Left ventricle myocardium inferior (tissue), 1 donor: ENCODE measurements at places on chromosomes 12 and 14.
A peak's percentile ranks its signal among the peaks of the same experiment; 100 is the strongest.

GRCh38 chr14:90544566-90544965 is 147.7 kb downstream of the CALM1 start:
- peak overlapping the region; percentile 93 for H3K27ac ChIP-seq
- H3K27me3 ChIP-seq = no peaks in the 10 kb centered on the region
- peaks cover 42% of the 10 kb centered on the region for H3K4me1 ChIP-seq
- peaks cover 17% of the 10 kb centered on the region for H3K36me3 ChIP-seq
- no peak for DNase-seq

DNA sequence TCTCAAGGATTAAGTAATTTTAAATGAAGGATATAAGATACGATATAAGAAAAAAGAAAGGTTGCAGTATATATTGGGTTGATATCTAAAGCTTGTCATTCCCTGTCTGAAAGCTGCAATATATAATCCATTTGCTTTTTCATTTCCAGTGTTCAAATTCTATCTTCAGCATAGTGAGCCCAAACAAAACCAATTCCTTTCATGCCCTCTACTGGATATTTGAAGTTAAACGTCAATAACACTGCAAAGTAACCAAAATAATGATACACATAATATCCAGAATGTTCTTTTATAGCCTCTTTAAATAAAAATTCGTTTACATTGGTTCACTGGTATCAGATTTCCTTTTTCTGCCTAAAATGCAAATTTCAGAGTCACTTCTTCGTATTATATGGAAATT is 64.5 kb upstream of the DAAM1 start:
- no peak overlapping the region for H3K4me3 ChIP-seq
- no peaks in the 10 kb centered on the region for H3K36me3 ChIP-seq
- no peak overlapping the region for H3K27ac ChIP-seq
- H3K4me1 ChIP-seq = peaks cover 5% of the 10 kb centered on the region

DNA sequence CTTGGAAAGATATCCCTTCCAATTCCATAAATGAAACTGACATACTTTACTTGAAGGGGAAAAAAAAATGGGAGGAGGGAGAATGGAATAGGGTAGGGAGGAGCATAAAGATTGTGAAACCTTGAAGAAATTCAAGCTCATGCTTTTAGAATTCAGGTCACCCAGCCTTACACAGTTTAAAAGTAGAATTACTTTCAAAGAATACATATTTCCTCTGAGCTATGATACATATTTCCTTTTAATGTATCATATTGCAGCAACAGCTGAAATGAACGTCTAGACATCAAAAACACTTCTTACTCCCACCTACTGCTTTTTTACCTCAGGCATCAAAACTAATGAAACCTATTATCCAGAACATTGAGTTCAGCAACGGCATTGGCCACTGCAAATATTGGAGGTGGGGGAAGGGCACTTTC is 156.0 kb downstream of the MED13L start:
- no peak overlapping the region for H3K4me3 ChIP-seq
- no peaks in the 10 kb centered on the region for H3K36me3 ChIP-seq
- no peak for DNase-seq
- no peaks in the 10 kb centered on the region for H3K27me3 ChIP-seq
- peaks cover 57% of the 10 kb centered on the region for H3K4me1 ChIP-seq

DNA sequence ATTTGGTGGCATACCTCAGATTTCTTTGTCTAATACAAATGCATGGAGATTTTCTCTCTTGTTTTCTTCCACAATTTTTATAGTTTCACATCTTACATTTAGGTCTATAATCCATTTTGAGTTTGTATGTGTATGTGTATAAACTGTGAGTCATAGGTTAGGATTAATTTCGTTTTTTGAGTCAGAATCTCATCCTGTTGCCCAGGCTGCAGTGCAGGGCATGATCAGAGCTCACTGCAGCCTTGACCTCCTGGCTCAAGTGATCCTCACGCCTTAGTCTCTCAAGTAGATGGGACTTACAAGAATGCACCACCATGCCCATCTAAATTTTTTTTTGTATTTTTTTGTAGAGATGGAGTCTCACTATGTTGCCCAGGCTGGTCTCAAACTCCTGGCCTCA is 71.6 kb downstream of the OTOGL start:
- H3K36me3 ChIP-seq = no peaks in the 10 kb centered on the region
- no peak overlapping the region for H3K27ac ChIP-seq
- no peaks in the 10 kb centered on the region for H3K27me3 ChIP-seq
- no peak for DNase-seq

DNA sequence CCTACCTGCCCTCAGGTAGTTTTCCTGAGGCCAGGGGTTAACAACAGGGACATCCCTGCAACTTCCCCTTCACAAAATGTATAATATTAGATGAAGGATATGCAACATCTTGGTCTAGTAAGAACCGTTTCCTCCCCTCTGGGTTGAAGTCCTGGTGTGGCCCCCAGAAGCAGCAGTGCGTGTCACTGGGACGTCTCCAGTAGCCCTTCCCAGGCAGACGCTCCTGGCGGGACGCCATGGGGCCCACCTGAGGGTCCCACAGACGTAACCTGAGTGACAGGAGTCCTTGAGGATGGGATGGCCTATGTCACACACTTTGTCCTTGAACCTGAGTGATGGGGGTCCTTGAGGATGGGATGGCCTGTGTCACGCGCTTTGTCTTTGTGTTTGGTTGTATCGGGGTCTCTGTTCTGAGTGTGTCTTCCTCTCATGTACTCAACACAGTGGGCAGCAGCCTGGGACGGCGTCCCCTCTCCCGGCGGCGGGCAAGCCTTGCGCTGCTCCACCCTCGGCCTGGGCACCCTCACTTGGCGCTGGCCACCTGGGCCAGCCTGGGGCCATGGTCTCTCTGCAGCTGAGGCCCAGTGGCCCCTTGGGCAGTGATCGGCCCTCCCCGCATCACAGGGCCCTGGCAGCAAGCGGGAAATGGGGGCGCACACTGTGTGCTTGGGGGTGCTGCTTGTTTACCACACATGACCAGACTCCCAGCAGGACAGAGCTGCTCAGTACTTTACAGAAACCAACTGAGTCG is 14.3 kb upstream of the AMN start:
- H3K4me1 ChIP-seq = no peaks in the 10 kb centered on the region
- H3K27me3 ChIP-seq = no peaks in the 10 kb centered on the region
- no peak overlapping the region for H3K4me3 ChIP-seq
- H3K36me3 ChIP-seq = peaks cover 30% of the 10 kb centered on the region

GRCh38 chr14:50403419-50403818 is 6.7 kb upstream of the CDKL1 start:
- peaks cover 15% of the 10 kb centered on the region for H3K4me1 ChIP-seq
- H3K27me3 ChIP-seq = no peaks in the 10 kb centered on the region
- no peak overlapping the region for H3K4me3 ChIP-seq

GRCh38 chr12:9669534-9669933 is at the start of gene CLEC2D:
Gene CLEC2D (plus strand): TSS chr12:9669713. CDS start chr12:9669735, 22 bp downstream.
- H3K27ac ChIP-seq = no peak within 1 kb of the TSS
- H3K4me1 ChIP-seq = peaks cover 24% of the 10 kb centered on the region
- H3K36me3 ChIP-seq = peaks cover 16% of the 10 kb centered on the region
- no peaks in the 10 kb centered on the region for H3K27me3 ChIP-seq

DNA sequence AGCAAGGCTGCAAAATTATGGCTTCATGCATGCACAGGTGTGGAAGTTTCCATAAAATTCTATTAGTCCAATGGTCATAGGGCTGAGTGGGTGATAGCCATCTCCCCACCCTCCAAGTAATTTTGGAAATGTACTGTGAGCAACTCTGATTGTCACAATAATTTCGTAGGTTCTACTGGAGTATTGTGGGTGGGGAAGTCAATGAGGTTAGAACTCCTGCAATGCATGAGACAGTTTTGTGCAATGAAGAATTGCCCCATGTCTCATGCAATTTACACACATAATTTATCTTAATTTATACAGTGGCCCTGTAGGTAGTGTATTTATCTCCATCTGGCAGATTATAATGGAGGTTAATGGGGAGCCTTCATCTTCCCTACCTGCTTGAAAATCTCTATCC is 20.5 kb downstream of the IFNG start:
- H3K36me3 ChIP-seq = no peaks in the 10 kb centered on the region
- no peaks in the 10 kb centered on the region for H3K4me1 ChIP-seq
- no peak for DNase-seq
- no peak overlapping the region for H3K27ac ChIP-seq

- peaks cover 85% of the 10 kb centered on the region for H3K4me1 ChIP-seq
- H3K4me3 ChIP-seq = peak overlapping the region; percentile 67
- H3K27me3 ChIP-seq = no peaks in the 10 kb centered on the region
Observed at GRCh38 chr14:93970585-93970964, 5.8 kb downstream of the ASB2 start.

- peak; percentile 73 for DNase-seq
- H3K27me3 ChIP-seq = no peaks in the 10 kb centered on the region
- H3K36me3 ChIP-seq = no peaks in the 10 kb centered on the region
- no peak overlapping the region for H3K4me3 ChIP-seq
- H3K4me1 ChIP-seq = peaks cover 99% of the 10 kb centered on the region
Observed at GRCh38 chr14:69685716-69686115, 74.3 kb downstream of the SUSD6 start.

DNA sequence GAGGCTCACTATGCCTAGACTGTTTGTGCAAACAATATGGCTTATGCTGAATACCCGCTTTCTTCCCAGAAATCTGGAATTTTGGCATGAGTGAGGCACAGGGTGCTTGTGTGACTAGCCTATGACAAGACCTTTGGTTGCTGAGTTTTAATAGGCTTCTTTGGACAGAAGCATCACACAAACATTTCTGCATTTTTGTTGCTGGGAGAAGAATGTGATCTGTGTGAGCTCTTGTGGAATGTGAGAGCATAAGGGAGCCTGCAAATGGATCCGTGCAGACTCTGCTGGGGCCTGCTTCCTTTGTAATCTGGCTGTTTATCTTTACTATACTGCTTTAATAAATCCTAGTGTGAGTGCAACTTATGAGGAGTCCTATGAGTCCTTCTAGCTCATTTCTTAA is 83.0 kb upstream of the ZDHHC17 start:
- H3K36me3 ChIP-seq = no peaks in the 10 kb centered on the region
- DNase-seq = no peak
- H3K4me1 ChIP-seq = peaks cover 12% of the 10 kb centered on the region
- H3K27me3 ChIP-seq = no peaks in the 10 kb centered on the region
- H3K4me3 ChIP-seq = no peak overlapping the region

- H3K27ac ChIP-seq = no peak overlapping the region
- no peak overlapping the region for H3K4me3 ChIP-seq
- H3K36me3 ChIP-seq = no peaks in the 10 kb centered on the region
- no peak for DNase-seq
Observed at GRCh38 chr14:71261206-71261605, 353.9 kb downstream of the PCNX1 start.

GRCh38 chr12:27937768-27938167 is 34.8 kb downstream of the PTHLH start:
- H3K27ac ChIP-seq = no peak overlapping the region
- H3K4me3 ChIP-seq = no peak overlapping the region
- DNase-seq = no peak
- no peaks in the 10 kb centered on the region for H3K36me3 ChIP-seq
- H3K27me3 ChIP-seq = no peaks in the 10 kb centered on the region

GRCh38 chr12:121947981-121948380 is 29.6 kb downstream of the CFAP251 start:
- no peak for DNase-seq
- H3K27ac ChIP-seq = no peak overlapping the region
- no peaks in the 10 kb centered on the region for H3K4me1 ChIP-seq
- H3K27me3 ChIP-seq = no peaks in the 10 kb centered on the region
- H3K36me3 ChIP-seq = no peaks in the 10 kb centered on the region
- no peak overlapping the region for H3K4me3 ChIP-seq

- H3K4me3 ChIP-seq = no peak overlapping the region
- DNase-seq = no peak
- H3K27me3 ChIP-seq = no peaks in the 10 kb centered on the region
- no peak overlapping the region for H3K27ac ChIP-seq
Observed at GRCh38 chr12:59484575-59484974, 111.3 kb upstream of the SLC16A7 start.

DNA sequence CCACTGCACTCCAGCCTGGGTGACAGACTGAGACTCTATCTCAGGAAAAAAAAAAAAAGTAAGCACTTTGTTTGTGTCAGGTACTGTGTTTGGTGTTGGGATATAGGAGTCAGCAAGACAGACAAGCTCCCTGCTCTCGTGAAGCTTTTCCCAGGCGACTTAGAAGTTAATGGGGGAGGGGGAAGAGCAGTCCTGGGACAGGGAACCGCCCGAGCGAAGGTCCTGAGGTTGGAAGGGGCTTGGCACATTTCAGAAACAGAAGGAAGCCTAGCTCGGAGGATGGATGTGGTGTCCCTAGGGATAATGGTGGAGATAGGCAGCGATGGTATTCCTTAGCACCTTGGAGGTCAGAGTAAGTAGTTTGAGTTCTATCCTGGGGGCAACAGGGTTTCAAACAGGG is 8.5 kb upstream of the COX6A1 start:
- peaks cover 24% of the 10 kb centered on the region for H3K27me3 ChIP-seq
- H3K4me1 ChIP-seq = no peaks in the 10 kb centered on the region
- DNase-seq = no peak
- H3K36me3 ChIP-seq = no peaks in the 10 kb centered on the region
- H3K4me3 ChIP-seq = no peak overlapping the region
